NCI-H460 (cell line): ENCODE measurements at places on chromosomes 7 and 10. TPM values are rescaled to one million over a fixed set of nuclear protein-coding genes. Genes with fewer than 3 reads are reported as not detected.

The GPR146 gene
- 0.72 and 1.2 TPM in 2 replicates for total RNA-seq

The SPDYE2B gene
- not detected in 2 replicates for total RNA-seq

The ST8SIA6 gene
- 0.09 and 0.57 TPM in 2 replicates for total RNA-seq

The KIAA1549 gene
- total RNA-seq = 6.3 and 7.5 TPM in 2 replicates

The SAMD9 gene
- total RNA-seq = 4.8 and 5.2 TPM in 2 replicates

The CRYGN gene
- 0.07 and 0.40 TPM in 2 replicates for total RNA-seq
